ENCODE measurements at places on chromosomes 12 and 14.

GRCh38 chr12:28253161-28253641 is 62.9 kb downstream of the CCDC91 start:
- no peak for DNase-seq

DNA sequence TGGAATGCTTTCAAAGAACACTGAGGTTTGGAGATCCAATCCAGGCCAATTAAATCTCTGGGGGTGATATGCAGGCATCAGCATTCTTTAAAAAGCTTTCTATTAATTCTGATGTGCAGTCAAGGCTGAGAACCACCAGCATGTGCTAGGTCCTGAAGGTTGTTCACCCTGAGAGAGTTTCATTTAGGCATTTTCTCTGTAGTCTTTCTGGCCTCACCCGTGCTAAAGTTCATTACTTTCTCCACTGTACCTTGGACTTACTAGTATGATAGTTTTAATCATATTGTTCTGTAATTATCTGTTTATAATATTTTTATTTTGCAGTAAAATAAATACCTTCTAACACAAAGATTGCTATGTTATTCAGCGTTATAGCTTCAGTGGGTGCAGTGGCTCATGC is 32.9 kb downstream of the SOS2 start:
- DNase-seq: no peak

DNA sequence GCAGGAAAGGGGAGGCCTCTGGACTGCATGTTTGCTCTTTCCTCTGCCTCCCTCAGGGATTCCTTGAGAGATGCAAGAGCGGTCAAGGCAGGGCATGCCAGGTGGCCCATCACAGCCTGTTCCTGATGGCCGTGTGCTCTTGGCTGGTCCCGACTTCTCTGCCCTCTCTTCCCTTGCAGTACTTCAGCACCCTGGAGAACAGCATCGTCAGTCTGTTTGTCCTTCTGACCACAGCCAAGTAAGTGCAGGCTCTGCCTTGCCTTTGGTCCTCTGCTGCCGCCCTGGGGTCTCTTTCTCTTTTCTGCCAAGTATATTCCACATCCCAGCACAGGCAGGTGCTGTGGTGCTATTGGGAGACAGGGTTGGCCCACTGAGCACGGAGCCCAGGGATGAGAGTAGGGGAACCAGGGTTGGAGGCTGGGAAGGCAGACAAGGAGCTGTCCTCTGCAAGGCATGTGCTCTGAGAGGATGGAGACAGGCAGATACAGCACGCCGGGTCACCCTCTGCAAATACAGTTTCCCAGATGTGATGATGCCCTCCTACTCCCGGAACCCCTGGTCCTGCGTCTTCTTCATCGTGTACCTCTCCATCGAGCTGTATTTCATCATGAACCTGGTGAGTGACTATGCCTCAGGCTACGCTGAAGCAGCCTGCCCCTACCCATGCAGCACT is 51.9 kb downstream of the TPCN1 start:
- no peak for DNase-seq

DNA sequence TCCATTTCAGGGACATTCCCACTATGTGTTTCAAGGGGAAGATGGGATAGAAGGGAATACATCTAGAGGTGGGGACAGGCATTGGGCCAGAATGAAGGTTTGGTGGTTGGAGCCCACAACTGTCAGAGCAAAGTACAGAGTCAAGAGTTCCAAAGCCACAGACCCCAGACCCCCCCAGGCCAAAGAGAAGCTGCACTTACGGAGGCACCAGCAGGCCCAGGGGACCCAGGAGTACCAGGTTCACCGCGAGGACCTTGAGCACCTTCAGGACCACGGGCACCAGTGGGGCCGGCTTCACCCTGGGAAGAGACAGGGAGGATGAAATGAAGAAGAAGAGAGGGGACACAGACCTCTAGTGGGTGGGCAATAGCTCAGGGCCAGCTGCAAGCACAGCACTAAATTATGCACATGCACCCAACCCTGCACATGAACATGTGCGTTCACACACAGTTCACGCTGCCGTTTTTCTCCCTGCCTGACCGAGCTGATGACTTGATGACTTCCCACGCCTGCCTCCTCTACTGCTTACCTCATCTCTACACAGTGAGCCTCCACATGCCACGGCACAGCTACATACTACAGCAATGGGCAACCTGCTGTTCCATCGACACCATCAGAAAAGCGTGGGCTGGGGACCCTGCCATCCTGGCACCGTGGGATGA is 16.7 kb downstream of the COL2A1 start:
- DNase-seq: no peak

GRCh38 chr12:111942557-111942956 is 70.4 kb downstream of the TMEM116 start:
- DNase-seq: no peak

DNA sequence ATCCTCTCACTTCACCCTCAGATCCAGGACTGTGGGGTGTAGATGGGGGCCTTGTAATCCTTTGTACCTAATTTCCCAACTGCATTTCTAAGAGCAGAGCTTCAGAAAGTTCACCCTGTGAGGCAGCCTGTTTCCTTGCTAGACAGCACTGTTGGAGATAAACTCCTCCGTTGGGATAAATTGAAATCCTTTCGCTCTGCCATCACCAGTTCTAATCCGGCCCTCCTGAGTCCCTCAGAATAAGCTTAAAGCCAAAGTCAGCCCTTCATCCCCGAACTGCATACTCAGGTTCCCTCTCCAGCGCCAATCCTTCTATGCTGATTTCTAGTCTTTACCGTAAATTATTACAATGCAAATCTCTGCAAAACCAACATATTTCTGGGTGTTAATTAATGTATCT is 114.7 kb downstream of the PRMT8 start:
- DNase-seq: no peak

DNA sequence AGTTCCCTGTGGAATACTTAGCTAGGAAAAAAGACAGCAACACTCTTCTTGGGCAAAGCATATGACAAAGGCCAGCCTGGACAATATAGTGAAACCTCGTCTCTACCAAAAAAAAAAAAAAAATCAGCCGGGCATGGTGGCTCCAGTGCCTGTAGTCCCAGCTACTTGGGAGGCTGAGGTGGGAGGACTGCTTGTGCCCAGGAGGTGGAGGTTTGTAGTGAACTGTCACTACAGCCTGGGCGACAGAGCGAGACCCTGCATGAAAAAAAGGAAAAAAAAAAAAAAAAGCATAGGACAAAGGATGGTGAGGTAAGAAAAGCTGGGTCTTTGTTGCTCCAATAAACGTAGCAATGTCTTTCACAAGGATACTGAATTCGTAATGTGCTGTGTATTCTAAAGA is 1.1 kb downstream of the TXNDC16 start:
- DNase-seq: no peak

- no peak for DNase-seq
These were observed 601 bp downstream of the ZNF839 start for GRCh38 chr14:102320033-102320660.

DNA sequence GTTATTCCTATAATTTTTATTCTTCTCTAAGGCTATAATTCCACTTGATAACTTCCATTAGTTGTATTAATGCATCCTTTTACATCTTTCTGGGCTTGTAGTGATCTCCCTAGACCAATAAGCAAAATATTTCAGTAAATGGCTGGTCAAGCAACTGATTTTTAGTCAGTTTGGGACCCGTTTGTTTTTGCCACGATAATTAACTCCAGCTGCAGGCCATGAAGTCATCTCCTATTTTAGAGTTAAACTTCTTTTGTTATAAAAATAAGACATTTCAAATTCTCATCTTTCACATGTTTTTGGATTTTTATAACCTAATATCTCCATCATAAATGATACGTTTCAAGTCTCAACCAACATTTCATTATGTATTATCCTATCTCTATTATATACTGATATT is 49.4 kb downstream of the MAGOHB start:
- DNase-seq: no peak

- DNase-seq: no peak
These were observed 41.6 kb downstream of the DEGS2 start for GRCh38 chr14:100117633-100118395.

DNA sequence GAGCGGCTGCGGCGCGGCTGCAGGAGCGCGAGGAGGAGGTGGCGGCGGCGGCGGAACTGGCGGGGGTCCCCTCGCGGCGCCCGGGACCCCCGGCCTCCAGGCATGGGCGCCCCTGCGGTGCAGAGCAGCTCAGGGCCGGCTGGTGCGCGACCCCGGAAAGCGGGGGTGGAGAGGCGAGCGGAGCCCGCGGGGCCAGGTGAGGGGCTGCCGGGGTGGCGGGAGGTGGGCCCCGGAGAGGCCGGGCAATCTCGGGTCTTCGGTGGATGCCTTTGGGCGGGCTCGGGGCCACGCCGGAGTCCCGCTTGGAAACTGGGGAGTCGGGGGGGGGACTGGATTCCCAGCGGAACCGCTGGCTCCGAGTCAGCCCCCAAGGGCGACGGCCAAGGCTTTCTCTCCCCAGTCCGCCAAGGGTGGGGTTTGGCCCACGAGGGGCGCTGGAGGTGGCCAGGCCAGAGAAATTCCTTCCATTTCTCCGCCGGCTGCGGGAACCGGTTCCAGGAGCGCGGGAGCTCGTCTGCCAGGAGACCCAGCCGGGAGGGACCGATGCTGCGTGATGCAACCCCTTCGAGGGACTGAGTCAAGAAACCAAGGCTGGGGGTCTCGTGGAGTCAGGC is 13.9 kb upstream of the NR4A1 start:
- no peak for DNase-seq

DNA sequence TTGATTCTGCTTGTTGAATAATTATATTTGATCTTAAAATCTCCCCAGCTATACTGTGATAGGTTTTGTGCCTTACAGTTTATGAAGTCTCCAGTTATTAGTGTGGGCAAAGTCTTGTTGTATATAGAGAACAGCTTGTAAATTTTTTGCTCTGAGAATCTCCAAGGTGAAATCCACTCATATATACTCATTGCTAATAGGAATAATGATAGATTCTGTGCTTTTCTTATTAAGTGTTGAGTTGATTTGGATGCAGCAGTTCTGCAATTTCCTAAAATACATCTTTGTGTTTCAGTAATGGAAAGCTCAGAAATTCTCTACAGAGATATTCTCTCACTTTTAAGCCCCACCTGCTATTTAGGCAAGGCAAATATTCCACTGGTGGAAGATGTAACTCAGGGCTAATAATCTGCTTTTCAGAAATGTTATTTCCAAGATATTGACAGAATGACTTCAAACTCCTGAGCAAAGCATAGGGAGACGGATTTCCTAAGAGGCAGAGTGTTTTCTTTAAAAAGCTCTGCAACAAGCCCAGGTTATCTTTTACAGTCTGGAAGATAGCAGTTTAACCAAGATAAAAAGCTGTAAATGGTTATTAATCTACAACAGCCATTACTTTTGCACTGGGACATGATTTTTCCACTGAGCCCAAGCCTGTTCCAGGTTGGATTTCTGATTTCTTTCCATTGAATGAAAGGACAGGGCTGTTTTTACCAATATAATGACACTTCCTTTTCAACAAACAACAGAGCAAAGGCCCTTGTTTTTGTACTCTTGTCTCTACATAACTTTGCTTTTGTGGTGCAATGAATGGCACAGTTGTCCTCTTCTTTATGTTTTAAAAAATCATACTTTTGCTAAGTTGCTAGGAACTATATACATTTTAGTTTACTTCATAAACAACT is 239.9 kb upstream of the ATP2B1 start:
- DNase-seq: no peak

- DNase-seq: no peak
These were observed 128.5 kb upstream of the RGS6 start for GRCh38 chr14:71803539-71804260.

DNA sequence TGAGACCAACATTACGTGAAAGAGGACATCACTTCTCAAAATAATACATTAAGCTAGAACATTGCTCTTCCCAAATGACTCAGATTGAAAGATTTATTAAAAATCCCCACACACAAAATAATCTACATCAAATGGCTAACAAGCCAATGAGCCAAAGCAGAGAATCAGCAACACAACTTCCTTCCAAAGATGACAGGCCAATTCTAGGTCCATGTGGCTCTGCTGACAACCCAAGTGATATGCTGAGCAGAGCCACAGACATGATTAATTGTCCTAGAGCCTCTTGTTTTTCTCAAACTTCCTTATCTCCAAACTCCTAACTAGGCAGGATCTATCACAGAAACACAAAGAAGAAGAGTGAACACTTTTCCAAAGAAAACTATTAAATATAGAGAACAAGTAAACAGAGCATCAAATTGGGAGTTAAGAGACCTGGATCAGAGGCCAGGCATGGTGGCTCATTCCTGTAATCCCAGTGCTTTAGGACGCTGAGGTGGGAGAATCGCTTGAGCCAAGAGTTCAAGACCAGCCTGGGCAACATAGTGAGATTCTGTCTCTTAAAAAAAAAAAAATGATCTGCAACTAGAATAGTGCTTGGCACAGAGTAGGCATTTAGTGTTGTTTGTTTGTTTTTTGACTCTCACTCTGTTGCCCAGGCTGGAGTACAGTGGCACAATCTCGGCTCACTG is 38.5 kb downstream of the SENP1 start:
- no peak for DNase-seq

- no peak for DNase-seq
These were observed 74.3 kb downstream of the RASSF8 start for GRCh38 chr12:26032719-26033241.

- DNase-seq: no peak
These were observed 16.5 kb downstream of the MYO1A start for GRCh38 chr12:57033431-57033830.

DNA sequence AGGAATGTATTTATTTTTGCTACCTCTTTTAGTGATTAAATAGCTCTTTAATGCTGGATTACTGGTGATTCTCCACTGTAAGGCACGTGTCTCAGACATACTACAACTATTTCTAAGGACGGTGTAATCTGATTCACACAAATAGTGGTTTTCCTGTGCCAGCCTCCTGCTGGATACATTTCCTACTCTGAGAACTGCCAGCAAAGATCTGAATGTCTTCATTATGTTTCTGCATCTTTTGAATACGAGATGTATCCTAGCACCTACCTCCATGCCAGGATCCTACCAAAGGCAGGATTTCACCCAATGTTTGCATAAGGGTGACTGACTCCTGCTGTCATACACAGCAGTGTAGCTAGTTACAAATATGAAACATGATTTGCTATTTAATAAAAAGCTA is 120.6 kb downstream of the PRICKLE1 start:
- no peak for DNase-seq

DNA sequence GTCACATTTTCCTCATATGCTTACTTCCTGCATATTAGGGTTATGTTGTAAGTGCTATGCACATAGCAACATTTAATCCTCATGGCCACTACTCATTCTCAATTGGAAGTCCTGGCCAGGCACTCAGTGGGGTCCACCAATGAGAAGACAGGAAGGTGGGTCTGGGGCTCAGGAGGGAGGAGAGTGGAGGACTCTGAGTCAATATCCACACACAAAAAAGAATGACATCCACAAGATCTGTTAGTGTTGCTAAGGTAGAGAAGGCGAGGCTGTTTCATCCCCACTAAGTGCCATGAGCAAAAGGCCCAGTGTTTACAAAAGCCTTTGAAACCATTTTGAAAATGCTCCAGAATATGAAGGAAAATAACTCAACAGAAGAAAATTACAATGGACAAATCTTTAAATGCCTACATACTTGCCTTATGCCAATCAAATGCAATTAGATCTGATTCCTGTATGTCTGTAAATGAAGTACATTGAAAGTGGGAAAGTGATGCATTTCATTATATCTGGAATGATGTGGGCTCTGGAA is 53.9 kb downstream of the EID3 start:
- no peak for DNase-seq

- no peak for DNase-seq
These were observed 45.0 kb upstream of the REP15 start for GRCh38 chr12:27651201-27651600.

All from cortex of kidney (tissue), 1 donor.